Neuronal stem cell (in vitro differentiated cells): ENCODE measurements at places on chromosomes 5 and 9.

- no peaks in the 10 kb centered on the region for H3K4me1 ChIP-seq
- no peaks in the 10 kb centered on the region for H3K36me3 ChIP-seq
- H3K27me3 ChIP-seq = peaks cover 3% of the 10 kb centered on the region
- no peak for DNase-seq
- no peak overlapping the region for H3K4me3 ChIP-seq
These were observed 152.7 kb downstream of the SLIT3 start for GRCh38 chr5:169148138-169148740.

GRCh38 chr5:1521671-1522600 lies 1.8 kb downstream of the LPCAT1 start:
- H3K4me3 ChIP-seq = peak overlapping the region; percentile 98
- no peaks in the 10 kb centered on the region for H3K27me3 ChIP-seq
- no peak overlapping the region for H3K27ac ChIP-seq
- peaks cover 12% of the 10 kb centered on the region for H3K4me1 ChIP-seq
- peaks cover 41% of the 10 kb centered on the region for H3K36me3 ChIP-seq

- no peak for DNase-seq
- H3K27me3 ChIP-seq = no peaks in the 10 kb centered on the region
- H3K4me1 ChIP-seq = peaks cover 6% of the 10 kb centered on the region
- H3K4me3 ChIP-seq = no peak overlapping the region
- H3K27ac ChIP-seq = no peak overlapping the region
These were observed 241.5 kb downstream of the MAN2A1 start for GRCh38 chr5:109931049-109931780.

DNA sequence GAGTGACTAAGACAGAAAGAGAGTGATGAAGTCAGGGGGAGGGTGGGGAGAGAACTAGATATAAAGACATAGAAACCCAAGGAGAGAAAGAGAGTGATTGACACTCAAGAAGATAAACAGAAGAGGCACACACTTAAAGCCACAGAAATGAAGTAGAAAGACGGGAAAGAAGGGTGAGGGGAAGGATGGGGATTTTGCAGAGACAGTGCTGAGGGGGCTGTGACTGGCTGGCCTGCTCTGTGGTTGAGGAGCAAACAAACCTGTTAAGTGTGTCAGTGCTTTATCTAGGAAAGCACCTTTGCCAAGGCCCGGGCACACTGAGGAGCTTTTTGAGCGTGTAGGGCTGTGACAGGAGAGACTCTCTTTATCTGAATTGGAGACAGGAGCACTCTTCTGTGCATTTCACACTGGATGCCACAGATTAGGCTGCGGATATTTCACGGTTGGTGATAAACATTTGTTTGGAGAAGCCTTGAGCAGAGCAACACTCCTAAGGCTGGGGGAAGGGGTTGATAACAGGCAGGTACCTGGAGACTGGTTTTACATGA lies 109.1 kb downstream of the DOCK2 start:
- no peaks in the 10 kb centered on the region for H3K36me3 ChIP-seq
- no peak for DNase-seq
- H3K27ac ChIP-seq = no peak overlapping the region
- H3K4me1 ChIP-seq = no peaks in the 10 kb centered on the region
- no peak overlapping the region for H3K4me3 ChIP-seq

- H3K36me3 ChIP-seq = no peaks in the 10 kb centered on the region
- no peaks in the 10 kb centered on the region for H3K27me3 ChIP-seq
These were observed 3.6 kb downstream of the PROP1 start for GRCh38 chr5:177992466-177992865.

DNA sequence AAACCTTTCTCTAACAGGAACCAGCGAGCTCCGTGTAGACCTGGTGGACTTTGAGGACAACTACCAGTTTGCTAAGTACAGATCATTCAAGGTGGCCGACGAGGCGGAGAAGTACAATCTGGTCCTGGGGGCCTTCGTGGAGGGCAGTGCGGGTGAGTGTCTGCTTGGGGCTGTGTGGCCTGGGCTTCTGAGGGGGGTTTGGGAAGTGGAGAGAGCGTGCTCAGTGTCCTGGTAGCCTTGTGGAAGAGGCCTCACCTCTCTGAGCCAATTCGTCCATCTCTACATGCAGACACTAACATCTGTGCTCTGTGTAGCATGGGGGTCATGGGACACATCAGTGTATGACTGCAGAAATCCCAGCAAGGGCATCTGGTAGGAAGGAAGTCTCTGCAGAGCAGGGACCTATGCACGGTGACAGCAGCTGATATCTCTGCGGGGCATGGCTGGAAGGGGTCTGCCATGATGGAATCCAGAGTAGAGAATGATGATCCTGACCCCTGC lies 5.9 kb downstream of the FCN2 start:
- no peaks in the 10 kb centered on the region for H3K36me3 ChIP-seq
- no peaks in the 10 kb centered on the region for H3K4me1 ChIP-seq
- no peak overlapping the region for H3K4me3 ChIP-seq
- no peak overlapping the region for H3K27ac ChIP-seq
- H3K27me3 ChIP-seq = peaks cover 9% of the 10 kb centered on the region

DNA sequence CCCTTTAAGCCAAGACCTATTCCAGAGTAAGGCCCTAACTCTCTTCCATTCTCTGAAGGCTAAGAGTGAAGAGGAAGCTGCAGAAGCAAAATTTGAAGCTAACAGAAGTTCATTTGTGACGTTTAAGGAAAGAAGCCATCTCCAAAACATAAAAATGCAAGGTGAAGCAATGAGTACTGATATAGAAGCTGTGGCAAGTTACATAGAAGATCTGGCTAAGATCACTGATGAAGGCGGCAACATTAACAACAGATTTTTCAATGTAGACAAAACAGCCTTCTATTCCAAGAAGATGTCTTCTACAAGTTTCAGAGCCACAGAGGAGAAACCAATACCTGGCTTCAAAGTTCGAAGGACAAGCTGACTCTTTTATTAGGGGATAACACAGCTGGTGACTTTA lies 1143.4 kb downstream of the CDH12 start:
- H3K4me1 ChIP-seq = no peaks in the 10 kb centered on the region
- no peaks in the 10 kb centered on the region for H3K36me3 ChIP-seq
- no peak overlapping the region for H3K4me3 ChIP-seq
- H3K27me3 ChIP-seq = no peaks in the 10 kb centered on the region
- no peak for DNase-seq

DNA sequence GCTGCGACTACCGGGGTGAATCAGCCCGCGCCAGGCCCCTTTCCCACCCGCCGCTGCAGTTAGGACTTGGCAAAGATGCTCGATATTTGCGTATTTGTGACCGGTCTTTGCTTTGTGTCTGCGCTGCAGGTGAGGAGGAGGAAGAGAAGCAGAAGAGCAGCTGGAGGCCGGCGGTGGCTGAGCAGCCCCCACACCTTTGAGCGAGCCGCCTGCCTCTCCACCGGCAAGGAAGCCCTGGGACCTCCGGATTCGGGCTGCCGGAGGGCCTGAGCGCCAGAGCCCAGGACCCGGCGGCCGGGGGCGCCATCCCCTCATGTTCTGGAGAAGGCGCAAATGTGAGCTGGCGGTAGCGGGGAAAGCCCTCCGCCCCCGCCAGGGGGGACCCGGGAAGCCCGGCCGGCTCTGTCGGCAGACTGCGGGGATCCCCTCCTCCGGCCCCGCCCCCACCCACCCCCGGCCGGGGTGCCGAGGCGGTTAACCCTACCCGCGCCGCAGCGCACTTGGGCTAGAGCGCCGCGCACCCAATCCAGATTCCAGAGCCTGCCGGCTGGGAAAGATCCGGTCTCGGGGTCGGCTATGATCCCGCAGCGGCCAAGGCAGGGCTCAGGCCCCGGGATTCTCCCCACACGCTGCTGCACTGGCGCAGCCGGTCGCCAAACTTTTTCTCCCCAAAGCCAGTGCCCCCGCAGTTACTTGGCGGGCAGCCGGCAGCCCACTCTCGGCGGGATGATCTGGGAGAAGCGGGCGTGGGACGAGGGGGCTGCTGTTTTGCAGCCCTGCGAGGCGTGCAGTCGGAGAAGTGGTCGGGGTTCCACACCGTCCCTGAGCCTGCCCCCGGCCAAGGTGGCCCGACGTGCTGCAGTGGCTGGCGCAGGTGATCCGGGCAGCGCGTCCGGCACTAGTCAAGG lies 800 bp upstream of the KCNN2 start:
- H3K27me3 ChIP-seq = peaks cover 65% of the 10 kb centered on the region
- H3K4me1 ChIP-seq = peaks cover 3% of the 10 kb centered on the region
- peak overlapping the region; percentile 70 for H3K4me3 ChIP-seq
- peak overlapping the region; percentile 79 for H3K27ac ChIP-seq
- peak; percentile 79 for DNase-seq

GRCh38 chr9:120372040-120372439 lies 207.9 kb downstream of the CDK5RAP2 start:
- H3K4me1 ChIP-seq = no peaks in the 10 kb centered on the region
- no peak overlapping the region for H3K27ac ChIP-seq
- DNase-seq = no peak
- H3K27me3 ChIP-seq = peaks cover 5% of the 10 kb centered on the region
- no peak overlapping the region for H3K4me3 ChIP-seq

- no peaks in the 10 kb centered on the region for H3K36me3 ChIP-seq
- H3K27me3 ChIP-seq = no peaks in the 10 kb centered on the region
- no peak overlapping the region for H3K4me3 ChIP-seq
- DNase-seq = no peak
- peaks cover 2% of the 10 kb centered on the region for H3K4me1 ChIP-seq
These were observed 51.0 kb downstream of the FBN2 start for GRCh38 chr5:128487041-128487440.
